ENCODE measurements at places on chromosomes 3 and 15.

DNA sequence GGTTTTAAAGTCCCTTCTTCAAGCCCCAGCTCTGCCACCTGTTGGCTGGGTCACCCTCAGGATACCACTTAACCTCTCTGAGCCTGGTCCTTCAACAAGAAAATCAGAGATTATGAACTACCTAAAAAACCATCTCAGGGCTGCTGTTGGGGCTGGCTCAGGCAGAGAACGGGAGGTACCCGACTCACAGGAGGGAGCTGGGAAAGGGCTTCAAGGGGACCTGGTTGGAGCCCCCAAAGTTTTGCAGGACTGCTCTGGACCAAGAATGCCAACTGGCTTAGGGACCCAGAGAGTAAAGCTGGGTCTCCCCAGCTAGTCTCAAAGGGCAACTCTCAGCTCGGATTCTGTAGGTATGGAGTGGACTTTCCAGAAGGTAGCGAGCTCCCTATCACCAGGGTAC is 41.5 kb downstream of the WNT7A start:
- DNase-seq, result no peak

- DNase-seq, result peak; percentile 60
Measured at GRCh38 chr15:98865397-98866339, 141.9 kb downstream of the PGPEP1L start.

DNA sequence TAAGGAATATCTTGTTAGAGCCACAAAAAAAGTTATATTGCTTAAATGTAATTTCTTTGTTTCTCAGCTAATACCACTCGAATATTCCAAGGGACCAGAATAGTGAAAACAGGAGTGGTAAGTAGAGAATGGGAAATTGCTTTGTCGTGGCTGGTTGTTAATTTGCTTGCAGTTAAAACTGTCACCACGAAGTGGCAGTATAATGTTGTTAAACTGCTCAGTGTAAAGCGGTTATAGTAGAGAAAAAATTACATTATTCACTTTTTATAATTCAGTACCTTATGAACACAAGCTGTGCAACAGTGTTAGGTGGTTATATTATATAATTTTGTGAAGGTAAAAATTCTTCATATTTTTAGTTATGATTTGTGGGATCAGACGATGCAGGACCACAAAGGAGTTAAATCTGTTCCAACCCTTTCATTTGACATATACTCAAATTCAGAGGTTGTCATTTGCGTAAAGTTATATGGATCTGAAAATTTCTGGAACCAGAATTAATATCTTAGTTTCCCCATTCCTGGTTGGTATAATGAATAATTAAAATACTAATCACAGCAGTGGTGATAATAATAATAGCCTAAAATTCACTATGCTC is 171.8 kb downstream of the FEZF2 start:
- DNase-seq, result peak; percentile 35

DNA sequence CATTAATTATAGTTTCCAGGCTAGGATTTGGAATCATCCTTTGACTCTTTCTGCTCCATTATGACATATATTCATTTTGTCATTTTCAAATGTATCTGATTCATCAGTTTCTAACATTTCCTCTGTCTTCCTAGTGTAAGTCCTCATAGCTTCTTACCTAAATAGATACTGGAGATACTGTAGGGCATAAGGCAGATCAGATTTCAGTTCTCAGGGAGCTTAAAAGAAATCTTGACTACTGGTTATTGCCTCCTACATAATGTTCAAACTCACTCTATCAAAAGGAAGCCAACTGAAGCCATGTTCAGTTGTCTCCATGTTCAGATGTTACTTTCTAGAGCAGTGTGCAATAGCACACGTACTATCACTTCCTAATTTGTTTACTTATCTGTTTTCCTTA is 29.6 kb upstream of the CTDSPL2 start:
- no peak for DNase-seq

GRCh38 chr15:82995938-82996337 is 9.9 kb downstream of the RAMAC start:
- DNase-seq, result no peak
